ENCODE measurements at places on chromosomes 12 and 14.

DNA sequence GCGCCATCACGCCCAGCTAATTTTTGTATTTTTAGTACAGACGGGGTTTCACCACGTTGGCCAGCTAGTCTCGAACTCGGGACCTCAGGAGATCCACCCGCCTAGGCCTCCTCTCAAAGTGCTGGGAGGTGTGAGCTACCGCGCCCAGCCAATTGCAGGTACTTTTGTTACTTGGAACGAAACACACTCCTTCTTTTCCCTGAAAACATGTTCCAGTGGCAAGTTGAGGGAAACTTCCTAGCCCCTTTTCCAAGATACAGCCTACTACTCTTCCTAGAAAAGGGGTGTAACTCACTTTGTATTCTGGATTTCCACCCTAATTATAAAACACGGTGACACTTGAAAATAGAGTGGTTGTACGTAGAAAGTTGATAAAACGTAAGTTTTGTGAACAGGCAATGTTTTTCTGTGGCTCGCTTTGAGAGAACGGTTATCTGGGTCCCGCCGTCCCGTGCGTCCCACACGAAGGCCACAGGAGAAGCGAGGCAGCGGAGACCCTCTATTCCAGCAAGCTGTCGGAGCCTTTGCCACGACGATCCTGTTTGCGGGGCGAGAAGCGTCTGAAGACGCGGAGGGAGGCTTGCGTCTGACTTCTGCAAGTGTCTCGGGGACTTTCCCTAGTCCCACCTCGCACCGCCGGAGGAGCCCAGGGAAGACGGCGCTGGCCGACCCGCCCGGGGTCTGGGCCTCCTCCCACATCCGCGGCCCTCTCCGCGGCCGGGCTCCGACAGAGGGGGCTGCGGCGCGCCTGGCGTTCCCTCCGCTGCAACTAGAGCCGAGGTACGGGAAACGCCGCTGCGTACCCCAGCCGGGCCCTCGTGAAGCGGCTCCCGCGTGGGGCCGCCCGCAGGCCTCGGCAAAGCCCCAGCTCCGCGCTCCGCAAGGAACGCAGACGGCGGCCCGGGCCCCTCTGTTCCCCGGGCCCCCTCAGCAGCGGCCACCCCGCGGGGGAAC lies 745 bp downstream of the CDCA4 start:
- peak; percentile 61 for DNase-seq

DNA sequence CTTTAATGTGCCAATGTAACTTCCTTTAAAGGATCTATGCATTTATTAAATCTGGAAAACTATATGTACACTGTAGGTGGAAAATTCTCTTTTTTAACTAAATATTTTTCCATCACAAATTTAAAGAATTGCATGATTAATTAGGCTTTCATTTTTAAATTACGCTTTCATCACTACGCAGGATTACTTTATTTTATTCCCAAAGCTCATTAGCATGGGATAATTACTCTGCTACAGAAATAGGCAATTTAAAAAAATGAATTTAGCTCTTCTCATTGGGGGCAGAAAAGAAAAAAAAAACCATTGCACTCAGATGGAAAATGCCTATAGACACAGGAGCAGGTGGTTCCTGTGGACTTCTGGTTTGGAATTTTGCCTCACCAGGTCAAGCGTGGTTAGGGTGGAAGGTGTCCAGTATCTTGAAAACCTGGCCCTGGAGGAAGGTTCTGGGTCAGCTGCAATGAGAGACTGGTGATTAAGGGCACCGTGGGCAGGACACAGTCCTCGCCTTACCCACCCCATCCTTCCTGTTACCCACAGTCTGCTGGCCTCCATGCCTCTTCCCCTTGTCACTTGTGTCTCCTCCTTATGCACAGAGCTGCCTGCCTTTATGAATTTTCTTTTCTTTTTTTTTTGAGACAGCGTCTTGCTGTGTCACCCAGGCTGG lies 17.3 kb upstream of the RIN3 start:
- DNase-seq, result no peak

- DNase-seq, result no peak
Measured at GRCh38 chr12:122878780-122879612, 16.9 kb downstream of the VPS37B start.

DNA sequence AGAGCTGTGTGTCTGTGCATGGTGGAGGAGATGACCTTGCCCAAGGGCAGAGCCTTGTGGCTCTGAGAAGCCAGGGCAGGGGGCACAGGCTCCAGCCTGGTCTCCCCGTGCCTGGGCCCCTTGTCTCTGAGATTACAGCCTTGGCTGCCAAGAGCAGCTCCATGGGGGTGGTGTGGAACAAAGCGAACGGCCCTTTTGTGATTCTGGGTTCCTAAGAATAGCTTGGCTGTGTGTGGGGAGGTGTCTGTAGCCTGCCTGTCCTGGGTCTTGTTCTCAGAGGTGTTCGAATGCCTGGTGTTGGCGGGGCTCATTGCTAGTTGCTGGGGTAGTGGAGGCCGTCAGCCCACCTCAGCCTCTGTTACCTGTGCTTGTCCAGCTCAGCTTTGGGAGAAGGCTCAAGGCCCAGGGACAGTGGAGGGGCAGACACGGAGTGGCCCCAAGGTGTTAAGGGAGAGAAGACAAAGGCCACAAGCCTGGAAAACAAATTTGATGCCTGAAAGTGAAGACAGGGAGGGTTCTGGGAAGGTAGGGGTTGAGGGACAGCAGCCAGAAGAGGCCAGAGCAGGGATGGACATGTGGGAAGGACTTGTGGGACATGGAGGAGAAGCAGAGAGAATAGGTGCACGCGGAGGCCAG lies 7.4 kb upstream of the MYH7 start:
- no peak for DNase-seq

GRCh38 chr12:129873833-129874208 lies 30.0 kb downstream of the TMEM132D start:
- DNase-seq, result no peak

DNA sequence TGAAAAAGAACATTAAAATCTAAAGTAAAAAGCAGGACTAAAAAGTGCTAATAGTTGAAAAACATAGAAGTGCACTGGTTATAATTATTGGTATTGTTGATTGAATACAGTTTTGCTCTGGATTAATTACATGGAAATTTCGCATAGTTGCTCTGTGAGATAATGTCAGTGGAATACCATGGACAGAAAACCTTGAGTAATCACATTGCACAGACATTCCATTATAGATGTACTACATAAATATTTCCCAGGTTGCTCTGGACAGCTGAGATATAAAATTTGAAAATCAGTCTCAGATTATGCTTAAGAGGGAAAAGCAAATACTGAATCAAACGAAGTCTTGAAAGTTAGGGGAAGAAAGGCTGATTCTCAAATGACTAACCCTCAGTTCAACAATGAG lies 439.3 kb upstream of the FLRT2 start:
- no peak for DNase-seq

- peak; percentile 15 for DNase-seq
Measured at GRCh38 chr12:124713436-124714082, 146.1 kb upstream of the NCOR2 start.

DNA sequence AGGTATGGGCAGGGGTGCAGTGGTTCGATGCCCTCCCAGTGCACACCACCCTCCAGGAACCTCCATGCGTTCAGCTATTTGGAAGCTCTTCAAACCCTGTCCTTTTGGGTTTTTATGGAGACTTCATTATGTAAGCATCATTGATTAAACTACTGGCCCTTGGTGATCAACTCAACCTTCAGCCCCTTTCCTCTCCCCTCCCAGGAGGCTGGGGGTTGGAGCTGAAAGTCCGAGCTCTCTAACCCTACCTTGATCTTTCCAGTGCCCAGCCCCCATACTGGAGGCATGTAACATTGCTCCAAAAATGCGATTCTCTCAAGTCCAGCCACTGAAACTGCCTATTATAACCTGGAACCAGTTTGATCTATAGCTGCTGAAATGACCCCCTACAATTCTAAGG lies 188.1 kb downstream of the IPO8 start:
- no peak for DNase-seq

GRCh38 chr14:68548194-68549076 lies 244.4 kb downstream of the ZFP36L1 start:
- DNase-seq, result no peak

GRCh38 chr14:104293231-104293841 lies 154.9 kb downstream of the KIF26A start:
- peak; percentile 2 for DNase-seq

DNA sequence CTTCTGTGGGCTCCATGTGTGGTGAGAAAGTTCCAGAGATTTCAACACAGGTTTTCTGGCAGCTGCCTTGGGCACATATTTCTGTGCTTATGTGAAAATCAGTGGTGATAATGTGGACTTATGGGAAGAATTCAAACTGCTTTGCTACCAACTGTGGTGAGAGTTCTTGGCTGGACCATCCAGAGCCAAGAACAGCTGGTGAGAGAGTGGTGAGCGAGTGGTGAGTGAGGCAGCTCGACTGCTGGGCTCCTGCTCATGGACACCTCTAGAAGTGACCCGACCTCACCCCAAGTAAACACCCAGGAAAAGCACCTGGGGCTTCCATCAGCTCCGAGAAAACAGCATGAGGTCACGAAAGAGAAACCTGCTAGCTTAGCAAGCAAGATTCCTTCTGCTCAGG lies 106.4 kb downstream of the PIWIL1 start:
- no peak for DNase-seq

GRCh38 chr14:96051642-96052540 lies 12.7 kb downstream of the C14orf132 start:
- DNase-seq, result no peak

- DNase-seq, result no peak
Measured at GRCh38 chr12:114656906-114657596, 26.9 kb downstream of the TBX3 start.
